ENCODE measurements at places on chromosomes 11 and 22.

DNA sequence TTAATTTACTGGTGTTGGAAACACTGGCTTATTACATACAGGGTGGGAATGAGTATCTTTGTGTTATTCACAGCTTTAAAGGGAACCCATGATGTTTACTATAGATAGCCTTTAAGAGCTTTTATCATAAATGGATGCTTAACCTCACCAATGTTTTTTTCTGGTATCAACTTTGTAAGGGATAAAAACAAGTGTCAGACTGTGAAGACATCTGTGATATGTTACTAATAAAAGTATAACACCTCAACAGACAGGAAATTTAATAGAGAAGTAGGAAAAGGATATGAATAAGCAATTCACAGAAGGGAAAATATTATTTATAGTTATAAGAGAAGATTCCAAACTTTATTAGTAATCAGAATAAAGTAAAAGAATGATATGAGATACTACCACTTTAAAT, 46.3 kb downstream of the ACAT1 start:
- DNase-seq = no peak

- no peak for DNase-seq
Measured at GRCh38 chr11:93541884-93542810, 1.0 kb downstream of the SMCO4 start.

DNA sequence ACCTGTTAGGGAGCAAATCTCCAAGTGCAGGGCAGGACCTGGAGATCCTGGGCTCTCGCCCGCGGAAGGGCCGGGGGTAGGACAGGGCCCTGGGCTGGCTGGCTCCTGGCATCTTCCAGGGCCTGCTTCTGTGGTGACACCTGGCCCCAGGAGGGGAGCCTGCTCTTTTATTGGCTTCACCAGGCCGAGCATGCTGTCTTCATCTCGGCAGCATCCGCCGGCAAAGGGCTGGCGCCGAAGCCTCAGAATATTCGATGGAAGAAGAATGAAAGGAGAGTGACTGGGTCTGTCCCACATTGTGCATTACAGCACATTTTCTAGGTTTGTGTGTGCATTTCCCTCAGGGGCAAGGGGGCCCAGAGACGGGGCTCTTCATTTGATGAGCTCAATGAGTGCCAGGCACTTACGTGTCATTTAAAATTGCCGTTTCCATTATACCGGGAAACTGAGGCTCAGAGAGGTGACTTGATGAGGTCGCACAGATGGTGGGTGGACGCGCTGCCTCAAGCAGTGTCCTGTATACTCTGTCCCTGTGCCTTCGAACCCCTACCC, 70.0 kb downstream of the RBX1 start:
- no peak for DNase-seq

GRCh38 chr11:123173856-123174186, 21.2 kb downstream of the CLMP start:
- DNase-seq = no peak

DNA sequence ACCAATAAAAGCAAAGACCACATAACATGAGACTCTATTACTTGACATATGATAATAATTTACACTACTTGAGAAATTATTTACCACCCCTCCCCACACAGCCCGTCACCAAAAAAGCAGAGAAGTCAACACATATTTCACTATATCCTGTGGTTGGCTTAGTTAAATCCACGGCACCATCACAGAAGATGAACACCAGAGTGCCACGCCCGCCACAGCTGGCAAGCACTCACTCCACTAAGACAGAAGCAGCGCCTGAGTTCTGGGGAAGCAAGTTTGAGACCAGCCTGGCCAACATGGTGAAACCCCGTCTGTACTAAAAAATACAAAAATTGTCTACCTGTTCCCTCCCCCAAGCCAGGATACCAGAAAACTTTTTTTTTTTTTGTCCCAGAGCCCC, 53.1 kb downstream of the PACSIN2 start:
- DNase-seq = no peak

- no peak for DNase-seq
Measured at GRCh38 chr11:93741882-93742226, 382 bp downstream of the C11orf54 start.

DNA sequence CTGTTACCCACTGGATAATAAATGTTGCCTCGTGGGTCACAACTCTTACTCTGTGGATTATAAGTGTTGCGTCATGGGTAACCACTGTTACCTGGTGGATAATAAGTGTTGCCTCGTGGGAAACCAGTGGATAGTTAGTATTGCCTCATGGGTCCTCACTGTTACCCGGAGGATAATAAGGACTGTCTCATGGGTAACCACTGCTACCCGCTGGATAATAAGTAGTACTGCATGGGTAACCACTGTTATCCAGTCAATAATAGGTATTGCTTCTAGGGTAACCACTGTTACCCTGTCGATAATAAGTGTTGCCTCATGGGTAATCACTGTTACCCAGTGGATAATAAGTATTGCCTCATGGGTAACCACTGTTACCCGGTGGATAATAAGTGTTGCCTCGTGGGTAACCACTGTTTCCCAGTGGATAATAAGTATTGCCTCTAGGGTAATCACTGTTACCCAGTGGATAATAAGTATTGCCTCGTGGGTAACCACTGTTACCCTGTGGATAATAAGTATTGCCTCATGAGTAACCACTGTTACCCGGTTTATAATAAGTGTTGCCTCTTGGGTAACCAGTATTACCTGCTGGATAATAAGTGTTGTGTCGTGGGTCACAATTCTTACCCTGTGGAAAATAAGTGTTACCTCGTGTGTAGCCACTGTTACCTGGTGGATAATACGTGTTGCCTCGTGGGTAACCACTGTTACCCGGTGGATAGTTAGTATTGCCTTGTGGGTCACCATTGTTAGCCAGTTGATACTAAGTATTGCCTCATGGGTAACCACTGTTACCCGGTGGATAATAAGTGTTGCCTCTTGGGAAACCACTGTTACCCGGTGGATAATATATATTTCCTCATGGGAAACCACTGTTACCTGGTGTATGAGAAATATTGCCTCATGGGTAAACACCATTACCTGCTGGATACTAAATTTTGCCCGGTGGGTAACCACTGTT, 15.7 kb upstream of the NXPE4 start:
- no peak for DNase-seq

DNA sequence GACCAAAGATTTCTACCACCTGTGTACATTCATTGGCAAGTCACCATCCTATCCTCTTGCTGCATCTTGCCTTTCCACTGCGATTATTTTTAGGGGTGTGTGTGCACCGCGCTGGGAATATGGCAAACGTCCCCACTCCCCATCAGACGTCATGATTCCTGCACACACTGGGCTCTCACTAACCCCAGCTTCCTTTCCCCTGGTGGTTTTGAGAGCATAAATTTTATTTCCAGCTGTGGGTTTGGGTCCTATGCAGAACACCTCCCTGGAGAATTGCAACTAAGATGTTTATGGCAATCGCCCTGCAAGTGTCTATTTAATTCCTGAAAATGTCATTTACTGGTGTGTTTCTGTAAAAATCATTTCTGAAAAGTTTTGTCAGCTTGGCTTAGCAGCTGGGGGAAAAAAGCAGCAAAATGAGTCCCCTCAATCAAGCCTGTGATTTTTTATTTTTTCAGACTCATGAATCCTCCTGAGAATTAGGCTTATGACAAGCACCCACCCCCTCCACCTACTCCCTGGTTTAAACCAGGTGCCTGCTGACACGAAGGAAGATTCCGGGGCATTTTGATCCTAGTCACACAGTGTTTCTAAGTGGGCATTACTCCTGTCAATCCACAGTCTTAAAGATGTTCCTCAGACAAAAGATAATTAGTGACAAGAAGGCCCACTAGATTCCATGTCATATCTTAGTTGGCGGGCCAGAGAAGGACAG, 23.8 kb downstream of the UPB1 start:
- no peak for DNase-seq

DNA sequence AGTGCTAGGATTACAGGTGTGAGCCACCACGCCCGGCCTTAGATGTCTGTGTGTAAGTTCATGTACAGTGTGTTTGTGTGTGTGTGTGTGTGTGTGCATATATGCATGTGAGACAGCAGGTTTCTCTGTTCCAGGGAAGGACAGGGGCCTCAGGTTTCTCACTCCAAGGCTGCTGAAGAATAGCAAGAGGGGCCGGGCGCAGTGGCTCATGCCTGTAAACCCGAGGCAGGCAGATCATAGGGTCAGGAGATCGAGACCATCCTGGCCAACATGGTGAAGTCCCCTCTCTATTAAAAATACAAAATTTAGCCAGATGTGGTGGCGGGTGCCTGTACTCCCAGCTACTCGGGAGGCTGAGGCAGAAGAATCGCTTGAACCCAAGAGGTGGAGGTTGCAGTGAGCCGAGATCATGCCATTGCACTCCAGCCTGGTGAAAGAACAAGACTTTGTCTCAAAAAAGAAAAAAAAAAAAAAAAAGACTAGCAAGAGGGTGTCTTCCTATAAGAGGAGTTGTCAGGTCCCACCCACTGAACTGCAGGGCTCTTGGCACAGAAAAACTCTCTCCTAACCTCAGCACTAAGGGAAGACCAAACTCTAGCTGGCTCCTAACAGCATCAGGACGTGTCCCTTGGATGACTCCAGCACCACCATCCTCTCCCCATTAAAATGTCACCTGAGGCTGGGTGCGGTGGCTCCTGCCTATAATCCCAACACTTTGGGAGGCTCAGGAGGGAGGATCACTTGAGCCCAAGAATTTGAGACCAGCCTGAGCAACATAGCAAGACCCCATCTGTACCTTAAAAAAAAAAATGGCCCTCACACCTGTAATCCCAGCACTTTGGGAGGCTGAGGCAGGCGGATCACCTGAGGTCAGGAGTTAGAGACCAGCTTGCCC, 40.0 kb downstream of the TST start:
- DNase-seq = no peak

DNA sequence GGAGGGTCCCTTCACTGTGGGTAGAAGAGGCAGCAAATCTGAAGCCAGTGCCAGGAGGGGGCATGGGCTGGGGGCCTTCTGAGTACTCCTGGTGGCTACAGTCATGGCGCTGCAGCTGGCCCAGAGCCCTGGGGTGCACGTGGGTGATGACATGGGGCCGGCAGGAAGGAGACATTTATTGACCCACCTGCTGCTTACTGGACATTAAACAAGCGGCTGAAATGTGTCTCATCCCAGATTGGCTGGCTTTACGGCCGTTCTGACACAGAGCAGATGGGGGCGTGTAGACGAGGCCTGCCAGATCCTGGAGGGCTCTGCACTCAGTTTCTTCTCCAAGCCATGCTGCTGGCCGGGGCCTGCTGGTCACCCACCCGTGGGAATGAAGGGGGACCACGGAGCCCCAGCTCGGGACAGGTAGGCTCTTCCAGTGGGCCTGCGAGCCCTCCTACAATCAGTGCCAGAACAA, 906.9 kb downstream of the BRD1 start:
- DNase-seq = no peak

DNA sequence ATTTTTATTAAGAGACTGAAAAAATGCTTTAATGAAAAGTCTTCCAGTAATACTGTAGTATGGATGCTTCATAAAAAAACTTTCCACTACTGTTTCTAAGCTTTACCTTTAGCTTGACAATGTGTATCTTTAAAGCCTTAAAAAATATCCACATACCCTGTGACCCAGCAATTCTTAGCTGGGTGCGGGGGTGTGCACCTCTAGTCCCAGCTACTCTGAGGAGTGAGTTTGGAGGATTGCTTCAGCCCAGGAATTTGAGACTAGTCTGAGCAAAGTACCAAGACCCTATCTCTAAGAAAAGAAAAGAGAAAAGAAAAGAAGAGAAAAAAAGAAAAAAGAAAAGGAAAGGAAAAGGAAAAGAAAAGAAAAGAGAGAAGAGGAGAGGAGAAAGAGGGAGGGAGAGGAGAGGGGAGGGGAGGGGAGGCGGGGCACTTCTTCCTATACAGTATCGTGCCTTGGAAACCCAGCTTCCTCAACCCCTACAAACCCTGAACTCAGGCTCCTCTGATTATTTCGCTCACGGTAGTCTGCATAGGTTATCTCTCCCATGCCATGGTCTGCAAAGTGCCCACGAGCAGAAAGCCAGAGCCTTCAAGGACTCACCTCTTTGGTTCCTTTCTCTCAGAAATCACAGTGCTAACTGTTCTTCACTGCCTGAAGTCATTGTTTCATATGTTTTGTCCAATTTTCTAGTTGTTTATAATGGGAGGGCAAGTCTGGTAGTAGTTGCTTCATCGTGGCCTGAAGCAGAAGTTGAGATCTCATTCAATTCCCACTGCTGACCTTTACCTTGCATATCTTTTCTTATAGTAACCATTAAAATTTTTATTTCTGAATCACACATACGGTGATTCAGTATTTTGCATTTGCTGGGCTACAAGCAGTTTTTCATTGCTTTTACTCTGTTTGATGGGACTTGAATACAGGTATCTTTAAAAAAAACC, 82.2 kb downstream of the FAM83F start:
- DNase-seq = no peak

DNA sequence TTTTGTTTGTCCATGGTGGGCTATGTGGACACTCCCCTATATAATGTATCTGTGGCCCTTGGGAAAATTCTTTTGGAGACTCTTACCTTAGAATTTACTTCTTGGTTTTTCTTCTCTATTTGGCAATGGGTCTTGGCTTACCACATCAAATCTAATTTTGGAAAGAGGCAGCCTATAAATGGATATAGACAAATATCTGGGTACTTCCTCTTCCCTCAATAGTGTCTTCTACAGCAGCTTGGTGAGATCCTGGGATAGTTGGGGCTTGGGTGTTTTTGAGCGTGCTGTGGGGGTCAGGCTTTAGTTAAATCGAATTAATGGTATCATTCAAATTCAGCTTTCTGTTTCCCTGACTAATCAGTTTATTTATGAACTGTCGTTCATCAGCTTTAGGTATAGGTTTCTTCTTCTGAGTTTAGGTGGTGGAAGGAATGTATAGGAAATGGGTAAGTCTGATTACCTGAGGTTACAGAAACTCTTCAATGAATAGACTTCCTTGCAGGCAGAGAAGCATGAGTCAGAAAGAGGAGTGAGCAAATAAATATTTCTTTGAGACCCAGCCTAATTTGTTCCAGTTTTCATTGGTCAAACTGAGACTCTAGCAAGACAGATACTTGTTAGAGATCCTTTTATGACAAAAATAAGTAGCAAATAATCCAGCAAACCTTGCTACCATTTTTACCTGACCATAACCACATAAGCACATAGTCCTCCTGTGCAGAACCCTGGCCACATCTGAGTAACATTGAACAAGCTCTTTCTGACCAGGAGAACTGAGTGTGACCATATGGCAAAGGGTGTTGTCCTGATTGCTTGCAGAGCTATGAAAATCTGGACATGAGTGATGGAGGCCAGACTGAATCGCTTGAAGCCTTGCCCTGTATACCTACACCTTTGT, 68.6 kb upstream of the SORL1-AS1 start:
- DNase-seq = no peak
